Germinal center (tissue), 1 donor: ENCODE measurements at places on chromosomes 7 and 10.

DNA sequence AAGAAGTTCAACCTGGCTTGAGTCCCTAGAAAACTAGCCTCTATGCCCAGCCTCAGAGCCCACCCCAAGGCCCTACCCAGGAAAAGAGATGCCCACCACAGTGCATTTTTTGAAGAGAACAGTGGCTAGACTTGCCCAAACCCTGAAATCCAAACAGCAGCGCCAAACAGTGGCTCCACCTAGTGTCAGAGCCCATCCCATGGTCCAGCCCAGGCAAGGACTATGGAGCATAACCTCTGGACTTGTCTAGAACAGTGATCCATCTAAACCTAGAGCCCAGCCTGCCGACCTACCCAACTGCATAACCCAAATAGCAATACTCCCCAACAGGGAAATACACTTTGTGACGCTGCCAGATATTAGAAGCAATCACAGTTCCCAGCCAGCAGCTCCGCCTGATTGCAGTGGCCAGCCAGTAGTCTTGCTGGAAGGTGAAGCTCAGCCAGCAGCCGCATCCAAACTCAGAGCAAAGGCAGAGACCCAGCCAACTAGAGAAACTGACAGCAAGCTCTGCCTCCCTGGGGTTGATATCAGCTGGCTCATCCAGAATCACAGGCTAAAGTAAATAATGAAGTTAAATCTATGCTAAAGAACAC, 44.5 kb downstream of the HBP1 start:
- DNase-seq: no peak

DNA sequence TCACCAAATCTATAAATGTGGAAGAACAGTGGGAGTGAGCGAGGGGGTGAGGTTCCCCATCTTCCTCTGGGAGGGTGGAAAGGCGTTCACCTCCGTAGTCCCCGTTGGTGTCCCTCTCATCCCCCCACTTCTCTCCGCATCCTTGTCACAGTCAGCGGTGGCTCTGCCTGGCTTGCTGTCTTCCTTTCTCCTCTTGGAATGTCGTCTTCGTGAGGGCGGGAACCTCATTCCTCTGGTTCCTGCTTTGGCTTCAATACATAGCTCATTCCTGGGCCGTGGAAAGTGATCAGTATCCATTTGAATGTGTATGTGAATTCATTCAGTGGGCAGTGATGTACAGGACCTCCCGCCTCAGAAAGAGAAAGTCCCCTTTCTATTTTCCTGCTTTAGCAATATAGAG, 289.4 kb downstream of the CAMK1D start:
- DNase-seq: no peak

GRCh38 chr10:116627386-116627933, 6.7 kb downstream of the PNLIPRP2 start:
- no peak for DNase-seq

GRCh38 chr7:111858331-111858730, 296.0 kb upstream of the IMMP2L start:
- DNase-seq: no peak

DNA sequence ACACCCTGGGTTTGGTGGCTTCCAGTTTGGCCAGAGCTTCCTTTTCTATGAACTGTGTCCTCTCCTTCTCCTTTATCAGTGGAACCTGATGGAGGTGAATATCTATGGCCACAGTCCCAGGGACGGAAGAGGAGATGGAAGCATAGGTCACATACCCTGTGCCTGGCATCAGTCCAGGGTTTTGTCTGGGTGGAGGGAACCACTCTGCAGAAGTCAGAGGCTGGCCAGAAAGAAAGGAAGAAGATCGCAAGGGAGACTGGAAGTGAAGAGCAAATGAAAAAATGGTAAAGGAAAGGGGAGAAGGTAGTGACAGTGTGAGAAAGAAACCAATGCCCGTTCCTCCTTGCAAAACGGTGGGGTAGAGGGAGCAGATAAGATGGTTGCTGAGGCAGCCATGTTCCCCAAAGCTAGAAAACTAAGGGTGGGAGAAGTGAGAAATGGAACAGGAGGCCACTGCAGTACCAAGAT, 77.9 kb upstream of the HECW1 start:
- DNase-seq: no peak

- DNase-seq: no peak
Measured at GRCh38 chr10:12661671-12662070, 312.3 kb downstream of the CAMK1D start.

GRCh38 chr10:78203915-78204818, 170.5 kb downstream of the RPS24 start:
- DNase-seq: no peak

- DNase-seq: no peak
Measured at GRCh38 chr10:78664929-78665553, 403.7 kb upstream of the ZMIZ1 start.

DNA sequence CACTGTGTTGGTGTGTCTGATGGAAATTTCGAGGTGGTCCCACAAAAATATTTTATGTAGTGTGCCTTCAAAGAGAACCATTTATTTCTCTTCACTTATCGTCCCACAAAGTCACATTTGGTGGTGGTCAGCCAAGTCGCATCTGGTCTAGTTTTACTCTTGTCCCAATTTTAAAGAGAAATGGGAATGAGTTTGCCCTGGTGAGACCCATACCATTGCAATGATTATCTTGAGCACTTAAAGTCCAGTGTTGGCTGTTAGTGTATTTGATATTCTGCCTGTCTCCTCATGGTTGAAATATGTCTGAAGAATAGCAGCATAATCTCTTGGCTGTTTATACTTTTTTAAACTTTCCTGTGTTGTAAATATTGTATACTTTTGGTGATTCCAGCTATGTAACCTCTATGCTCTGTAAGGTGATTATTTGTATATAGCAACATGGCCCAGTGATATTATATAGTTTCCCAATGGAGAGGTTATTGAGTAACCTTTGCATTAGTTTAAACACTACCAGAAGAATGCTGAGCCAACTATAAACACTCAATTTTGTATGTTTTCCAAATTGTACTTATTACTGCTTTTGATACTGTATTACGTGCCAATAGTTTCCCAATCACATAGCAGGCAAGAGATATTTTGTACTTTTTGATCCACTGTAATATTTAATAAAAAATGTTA, 172.2 kb downstream of the RTKN2 start:
- DNase-seq: no peak

GRCh38 chr7:85104432-85105205, 82.2 kb downstream of the SEMA3D start:
- DNase-seq: no peak

- DNase-seq: no peak
Measured at GRCh38 chr7:35596061-35596460, 98.9 kb downstream of the HERPUD2 start.

DNA sequence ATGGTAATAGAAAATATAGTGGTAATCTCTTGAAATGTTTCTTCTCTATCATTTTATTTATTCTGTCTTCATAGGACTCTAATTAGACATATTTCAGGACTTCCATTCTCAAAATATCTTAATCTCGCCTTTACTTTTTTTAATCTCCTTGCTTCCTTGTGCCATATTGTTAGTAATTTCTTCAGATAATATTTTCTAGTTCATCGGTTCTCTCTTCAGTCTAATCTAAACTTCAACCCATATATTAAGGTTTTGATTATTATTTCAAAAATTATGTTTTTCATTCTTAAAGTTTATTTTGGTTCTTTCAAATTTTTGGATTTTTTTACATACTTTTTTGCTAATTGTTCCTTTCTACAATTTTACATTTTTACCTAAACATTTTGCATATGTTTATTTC, 237.9 kb upstream of the DGKB start:
- DNase-seq: no peak

DNA sequence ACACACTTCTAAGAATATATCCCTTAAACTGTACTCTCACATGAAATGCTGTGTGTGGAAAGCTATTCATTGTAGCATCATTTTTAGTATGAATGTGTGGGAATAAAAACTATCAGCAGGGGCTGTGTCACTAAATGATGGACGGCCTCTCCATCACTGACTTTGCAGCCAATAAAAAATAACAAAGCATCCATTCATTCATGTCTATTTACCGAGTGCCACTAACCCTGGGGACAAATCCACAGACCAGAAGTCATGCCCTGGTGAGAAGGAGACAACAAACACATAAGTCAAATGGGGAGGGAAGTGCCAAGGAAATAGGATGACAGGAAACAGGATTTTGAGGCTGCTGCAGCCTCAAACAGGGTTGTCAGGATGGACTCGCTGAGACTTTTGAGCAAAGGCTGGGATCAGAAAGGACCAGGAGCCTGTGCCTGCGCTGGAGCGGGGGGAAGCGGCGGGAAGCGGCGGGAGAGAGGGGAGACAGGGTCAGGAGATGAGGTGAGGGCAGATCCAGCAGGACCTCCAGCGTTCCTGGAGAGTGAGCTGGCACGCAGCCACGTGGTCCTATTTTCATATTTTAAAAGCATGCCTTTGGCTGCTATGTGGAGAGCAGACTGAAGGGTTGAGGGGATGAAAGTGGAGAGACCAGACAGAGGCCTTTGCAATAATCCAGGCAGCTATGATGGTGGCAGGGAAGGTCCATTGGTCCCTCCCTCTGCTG, 2.2 kb upstream of the NOM1 start:
- no peak for DNase-seq

DNA sequence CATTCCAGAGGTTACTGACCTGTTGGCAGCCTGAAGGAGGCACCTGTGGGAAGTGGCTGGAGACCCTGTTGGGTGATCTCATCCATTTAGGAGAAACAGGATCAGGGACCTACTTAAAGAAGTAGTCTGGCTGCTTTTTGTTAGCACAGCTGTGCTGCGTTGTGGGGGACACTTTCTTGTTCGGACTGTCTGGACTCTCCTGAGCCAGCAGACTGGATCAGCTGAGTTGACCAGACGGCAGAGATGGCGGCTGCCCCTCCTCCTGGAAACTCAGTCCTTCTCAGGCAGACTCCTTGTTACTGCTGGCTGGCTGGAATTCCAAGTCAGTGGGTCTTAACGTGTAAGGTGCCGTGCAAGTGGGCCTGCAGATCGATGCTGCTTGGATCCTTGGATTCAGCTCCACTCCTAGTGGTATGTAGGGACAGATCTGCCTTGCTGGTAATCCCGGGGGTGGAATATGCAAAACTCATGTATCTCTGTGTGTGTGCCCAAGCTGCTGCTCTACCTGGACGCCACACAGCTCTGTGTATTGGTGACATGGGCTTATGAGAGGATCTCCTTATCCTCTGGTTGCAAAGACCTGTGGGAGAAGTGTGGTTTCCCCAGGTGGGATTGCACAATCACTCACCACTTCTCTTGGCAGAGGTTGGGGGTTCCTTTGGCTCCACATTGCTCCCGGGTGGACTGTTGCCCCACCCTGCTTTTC, 87.3 kb downstream of the CCSER2 start:
- no peak for DNase-seq
